Common myeloid progenitor, CD34-positive (primary cell): ENCODE measurements at places on chromosomes 3 and 15.
A peak's percentile ranks its signal among the peaks of the same experiment; 100 is the strongest.

DNA sequence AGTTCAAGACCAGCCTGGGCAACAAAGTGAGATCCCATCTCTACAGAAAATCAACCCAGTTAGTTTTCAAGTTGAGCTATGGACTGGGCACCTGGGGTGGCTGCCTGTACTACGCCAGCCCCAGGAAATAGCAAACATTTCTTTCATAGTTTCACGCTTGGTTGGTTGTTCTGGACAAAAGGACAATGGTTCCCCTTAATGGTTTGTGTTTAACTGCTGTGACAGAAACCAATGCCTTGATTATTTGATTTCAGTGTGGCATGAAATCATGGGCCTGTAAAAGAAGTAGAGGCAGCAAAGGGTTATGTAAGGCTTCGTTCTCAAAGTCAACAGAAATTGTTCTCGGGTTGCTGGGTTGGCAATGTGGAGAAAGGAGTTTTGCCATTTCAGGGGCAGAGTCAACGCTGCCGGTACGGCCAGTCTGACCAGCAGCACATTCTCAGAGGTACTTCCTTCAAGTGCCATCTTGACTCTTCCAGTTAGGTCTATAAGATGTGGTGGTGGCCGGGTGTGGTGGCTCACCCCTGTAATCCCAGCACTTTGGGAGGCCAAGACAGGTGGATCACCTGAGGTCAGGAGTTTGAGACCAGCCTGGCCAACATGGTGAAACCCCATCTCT is 12.7 kb downstream of the LCMT2 start:
- no peak for DNase-seq

DNA sequence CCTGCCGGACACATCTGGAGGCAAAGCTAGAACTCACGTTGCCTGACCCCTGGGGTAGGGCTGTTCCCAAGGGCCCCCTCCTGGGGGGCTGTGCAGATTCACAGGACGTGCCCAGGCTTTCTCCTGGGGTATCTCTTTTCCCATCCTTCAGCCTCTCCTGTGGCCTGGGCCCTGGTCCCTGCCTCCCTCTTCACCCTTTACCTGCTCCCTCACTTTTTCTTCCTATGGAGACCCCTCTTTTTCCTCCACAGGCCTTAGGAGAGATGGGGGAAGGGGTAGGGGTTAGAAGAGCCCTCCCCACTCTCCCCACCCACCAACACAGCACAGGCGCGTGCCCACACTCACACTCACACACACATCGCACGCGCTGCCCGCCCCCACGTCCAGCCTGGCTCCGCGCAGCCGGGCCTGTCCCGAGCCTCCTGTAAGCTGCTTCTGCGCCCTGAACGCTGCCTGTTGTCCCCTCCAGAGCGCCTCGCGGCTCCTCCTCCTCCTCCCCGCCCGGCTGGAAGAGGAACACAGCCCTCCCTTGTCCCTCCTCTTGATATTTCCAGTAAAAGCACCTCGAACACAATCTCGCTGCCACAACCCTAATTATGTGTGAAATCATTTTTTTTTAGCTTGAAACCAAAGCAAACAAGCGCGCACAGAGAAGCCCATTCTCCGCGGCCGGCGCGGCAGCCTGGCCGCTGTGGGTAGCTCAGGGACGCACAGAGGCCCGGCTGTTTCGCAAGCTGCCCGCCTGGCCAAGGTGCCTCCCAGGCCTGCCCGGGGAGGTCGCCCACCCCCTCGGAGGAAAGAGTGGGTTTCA is 33.9 kb upstream of the ACAN start:
- no peak for DNase-seq

GRCh38 chr3:126390751-126391150 is 4.0 kb upstream of the CFAP100 start:
- DNase-seq: no peak

DNA sequence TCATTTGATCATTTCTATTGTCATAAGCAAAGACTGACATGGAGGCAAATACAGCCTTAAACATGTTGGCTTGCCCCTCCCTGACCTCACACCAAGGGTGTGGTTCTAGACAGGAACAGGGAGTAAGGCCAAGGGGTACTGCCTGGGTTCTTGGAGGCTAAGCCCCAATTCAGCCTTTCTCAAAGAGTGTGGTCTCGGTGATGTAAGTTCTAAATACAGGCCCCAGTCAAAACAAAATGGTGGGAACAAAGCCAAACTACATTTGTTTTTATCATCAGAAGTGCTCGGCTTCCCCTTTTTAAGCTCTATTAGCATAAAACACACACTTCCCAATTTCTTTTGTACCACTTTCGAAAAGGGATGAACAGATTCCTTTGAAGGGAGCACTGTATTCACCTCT is 129.5 kb downstream of the ATP8B4 start:
- peak; percentile 52 for DNase-seq

- no peak for DNase-seq
Measured at GRCh38 chr3:196208942-196209695, 2.1 kb downstream of the ZDHHC19 start.

DNA sequence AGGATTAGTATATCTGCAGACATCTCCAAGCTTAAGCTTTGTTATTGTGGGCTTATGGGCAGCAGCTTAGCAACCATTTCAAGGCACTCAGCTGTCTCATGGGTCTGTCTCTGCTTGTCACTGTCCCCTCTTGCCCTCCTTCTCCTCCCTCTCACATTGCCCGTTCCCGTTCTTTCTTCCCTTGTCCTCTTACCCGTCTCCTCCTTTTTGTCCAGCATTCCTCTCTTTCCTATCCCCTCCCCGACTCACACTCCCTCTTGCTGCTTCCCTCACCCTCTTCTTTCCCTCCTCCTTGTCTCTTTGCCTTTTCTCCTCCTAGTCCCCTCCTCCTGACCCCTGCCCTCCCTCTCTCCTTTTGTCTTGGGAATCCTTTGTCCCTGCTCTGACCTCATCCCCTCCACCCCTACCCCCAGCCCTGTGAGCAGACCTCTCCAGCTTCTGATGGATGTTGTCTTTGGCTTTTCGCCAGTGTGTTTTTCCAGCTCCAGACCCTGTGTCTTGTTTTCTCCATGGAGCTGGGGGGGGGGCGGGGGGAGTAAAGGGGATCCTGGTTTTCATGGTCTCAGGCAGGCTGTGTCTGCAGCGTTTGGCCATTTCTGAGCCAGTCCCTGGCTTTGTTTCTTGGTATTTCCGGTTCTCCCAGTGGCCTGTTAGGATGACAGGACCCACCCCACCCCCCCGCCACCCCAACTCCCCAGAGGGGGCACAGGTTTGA is 47.9 kb upstream of the TRAK1 start:
- DNase-seq: peak; percentile 50

DNA sequence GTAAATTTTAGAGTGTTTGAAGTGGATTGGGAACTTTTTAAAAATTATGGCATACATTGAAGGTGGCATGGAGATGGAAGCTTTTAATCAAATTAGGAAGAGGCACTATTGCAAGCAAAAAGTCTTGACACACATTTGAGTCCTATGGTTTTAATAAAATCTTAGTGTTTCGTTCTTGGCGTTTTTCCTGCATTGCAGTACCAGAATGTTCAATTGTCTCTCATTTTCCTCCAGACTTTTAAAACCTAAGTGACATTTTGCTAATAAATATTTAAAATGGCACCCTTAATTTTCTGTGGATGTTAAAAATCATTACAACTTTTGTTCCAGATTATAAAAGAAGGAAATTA is 2.2 kb downstream of the TGFBR2 start:
- no peak for DNase-seq

DNA sequence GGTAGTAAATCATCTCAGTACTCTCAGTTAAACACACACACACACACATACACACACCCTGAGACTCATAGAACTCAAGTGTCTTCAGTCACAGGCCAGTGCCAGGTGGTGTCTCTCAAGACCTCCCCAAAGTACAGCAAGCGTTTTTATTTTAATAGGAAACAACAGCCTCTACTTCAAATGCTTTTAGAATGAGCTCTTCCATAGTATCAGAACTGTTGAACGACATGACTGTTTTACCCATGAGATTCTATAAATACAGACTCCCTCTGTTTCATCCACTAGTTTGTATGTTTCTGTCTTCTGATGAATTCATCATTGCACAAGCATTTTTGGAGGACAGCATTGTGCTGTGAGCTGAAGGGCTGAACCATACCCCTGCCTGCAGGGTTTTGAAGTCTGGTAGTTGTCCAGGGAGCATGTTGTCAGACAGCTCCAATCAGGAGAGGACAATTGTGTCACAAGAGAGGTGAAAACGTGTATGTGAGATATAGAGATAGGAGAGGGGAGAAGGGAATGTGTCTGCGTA is 201.0 kb upstream of the BCL6 start:
- no peak for DNase-seq

DNA sequence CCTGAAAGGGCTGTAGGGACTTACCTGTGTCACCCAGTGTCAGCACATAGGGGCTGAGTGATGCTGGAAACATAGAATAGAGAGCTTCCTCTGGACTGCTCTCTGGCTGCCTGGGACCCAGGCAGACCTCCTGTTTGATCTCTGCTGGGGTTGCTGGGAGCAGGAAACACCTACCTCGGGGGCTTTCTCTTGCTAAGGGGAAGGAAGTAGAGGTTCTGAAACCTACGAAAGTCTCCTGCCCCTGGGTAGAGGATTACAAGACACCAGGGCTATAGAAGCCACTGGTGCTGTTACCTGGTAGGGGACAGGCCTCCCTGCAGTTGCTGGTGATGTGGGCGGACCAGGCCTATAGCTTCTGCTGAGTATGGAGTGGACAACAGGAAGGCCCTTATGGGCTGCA is 81.7 kb downstream of the DHX30 start:
- no peak for DNase-seq

GRCh38 chr3:114093596-114093995 is 37.1 kb downstream of the QTRT2 start:
- DNase-seq: peak; percentile 31

- no peak for DNase-seq
Measured at GRCh38 chr3:45126730-45127129, 19.4 kb downstream of the CDCP1 start.

- no peak for DNase-seq
Measured at GRCh38 chr3:194996746-194997145, 274.2 kb downstream of the XXYLT1 start.

- DNase-seq: no peak
Measured at GRCh38 chr3:67094167-67094566, 96.1 kb downstream of the KBTBD8 start.

DNA sequence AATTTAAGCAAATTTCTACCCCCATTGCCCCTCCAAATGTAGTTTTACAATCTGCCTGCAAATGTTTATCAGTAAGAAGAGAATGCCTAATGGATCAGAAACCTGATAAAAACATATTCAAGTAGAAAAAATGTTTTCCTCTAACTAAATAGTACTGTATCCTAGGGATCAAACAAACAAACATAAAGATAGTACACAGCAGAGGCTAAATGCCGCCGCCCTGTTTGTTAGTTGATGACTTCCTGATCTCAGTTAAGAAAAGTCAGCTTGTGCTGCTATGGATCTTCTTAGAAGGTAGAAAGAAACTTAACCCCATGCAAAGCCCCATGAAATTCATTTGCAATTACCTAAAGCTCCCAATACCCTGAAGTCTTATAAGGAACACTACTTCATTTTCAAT is 387.3 kb upstream of the THBS1 start:
- no peak for DNase-seq

GRCh38 chr3:85603378-85603777 is 644.6 kb downstream of the CADM2 start:
- no peak for DNase-seq

DNA sequence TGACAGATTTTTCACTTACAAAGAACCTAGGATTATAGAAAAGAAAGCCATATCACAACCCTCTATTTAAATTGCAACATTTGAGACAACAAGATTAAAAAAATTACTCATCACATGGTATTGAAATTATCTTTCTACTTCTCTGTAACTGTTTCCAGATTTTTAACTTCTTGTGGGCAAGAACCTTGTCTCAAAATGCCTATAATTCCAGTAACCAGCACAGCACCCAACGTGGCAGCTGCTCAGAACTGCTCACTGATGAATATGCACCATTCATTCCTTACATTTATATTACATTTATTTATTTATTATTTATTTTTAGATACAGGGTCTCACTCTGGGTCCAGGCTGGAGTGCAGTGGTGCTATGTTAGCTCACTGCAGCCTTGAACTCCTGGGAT is 216.1 kb downstream of the THRB start:
- no peak for DNase-seq

DNA sequence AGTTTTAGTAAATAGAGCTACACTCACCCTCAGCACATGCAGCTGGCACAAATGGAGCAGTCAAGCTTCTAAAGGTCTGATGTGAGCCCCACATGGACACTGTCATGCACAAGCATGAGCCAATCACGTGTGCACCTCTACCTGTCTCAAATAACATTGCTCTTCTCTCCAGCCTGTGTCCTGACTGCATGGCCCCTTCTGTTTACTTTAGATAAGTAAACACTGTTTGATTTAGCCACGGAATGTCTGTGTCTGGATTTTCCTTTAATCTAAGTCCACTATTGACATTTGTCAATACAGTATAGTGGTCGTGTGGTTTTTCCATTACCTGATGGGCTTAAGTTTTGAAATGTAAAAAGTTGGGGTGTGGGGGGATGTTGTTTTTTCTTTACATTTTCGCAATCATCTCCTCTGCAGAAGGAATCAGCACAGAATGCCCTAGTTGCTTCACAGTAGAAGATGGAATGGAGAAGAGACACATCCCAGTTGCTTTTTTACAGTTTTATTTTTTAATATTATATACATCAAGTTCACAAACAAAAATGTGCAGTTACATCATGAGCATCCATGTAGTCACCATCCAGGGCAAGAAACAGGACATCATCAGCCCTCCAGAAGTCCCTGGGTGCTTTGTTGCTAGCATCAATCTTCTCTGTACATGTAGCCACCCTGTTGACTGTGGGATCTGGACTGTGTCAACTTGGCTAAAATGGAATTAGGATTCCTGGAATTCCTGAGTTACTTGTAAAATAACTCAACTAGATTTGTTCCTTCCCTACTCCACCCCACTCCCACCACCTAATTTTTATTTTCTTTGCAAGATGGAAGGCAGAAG is 146.1 kb downstream of the UACA start:
- no peak for DNase-seq

DNA sequence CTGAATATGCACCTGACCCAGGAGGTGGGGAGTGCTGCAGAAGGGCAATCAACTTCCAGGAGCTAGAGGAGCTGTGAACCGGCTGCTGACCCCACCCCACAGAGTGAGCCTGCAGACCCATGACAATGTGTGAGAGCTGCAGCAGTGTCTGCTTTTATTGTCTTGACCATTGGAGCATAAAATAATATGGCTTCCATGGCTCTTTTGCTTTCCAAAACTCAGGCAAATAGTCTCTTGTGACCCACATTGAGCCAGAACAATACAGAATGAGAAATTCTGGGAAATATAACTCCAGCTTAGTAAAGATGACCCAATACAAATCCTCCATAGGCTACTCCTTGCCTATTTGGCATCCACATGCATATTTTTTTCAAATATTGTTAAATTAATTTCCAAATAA is 309.6 kb downstream of the PYDC2 start:
- no peak for DNase-seq

GRCh38 chr15:81229586-81229985 is 32.9 kb downstream of the IL16 start:
- DNase-seq: peak; percentile 19

- no peak for DNase-seq
Measured at GRCh38 chr3:48135552-48136495, 52.4 kb downstream of the CDC25A start.
